Neural crest cell (in vitro differentiated cells): ENCODE measurements at places on chromosomes 16 and 17. TPM values are rescaled to one million over a fixed set of nuclear protein-coding genes. Genes with fewer than 3 reads are reported as not detected.

DNA sequence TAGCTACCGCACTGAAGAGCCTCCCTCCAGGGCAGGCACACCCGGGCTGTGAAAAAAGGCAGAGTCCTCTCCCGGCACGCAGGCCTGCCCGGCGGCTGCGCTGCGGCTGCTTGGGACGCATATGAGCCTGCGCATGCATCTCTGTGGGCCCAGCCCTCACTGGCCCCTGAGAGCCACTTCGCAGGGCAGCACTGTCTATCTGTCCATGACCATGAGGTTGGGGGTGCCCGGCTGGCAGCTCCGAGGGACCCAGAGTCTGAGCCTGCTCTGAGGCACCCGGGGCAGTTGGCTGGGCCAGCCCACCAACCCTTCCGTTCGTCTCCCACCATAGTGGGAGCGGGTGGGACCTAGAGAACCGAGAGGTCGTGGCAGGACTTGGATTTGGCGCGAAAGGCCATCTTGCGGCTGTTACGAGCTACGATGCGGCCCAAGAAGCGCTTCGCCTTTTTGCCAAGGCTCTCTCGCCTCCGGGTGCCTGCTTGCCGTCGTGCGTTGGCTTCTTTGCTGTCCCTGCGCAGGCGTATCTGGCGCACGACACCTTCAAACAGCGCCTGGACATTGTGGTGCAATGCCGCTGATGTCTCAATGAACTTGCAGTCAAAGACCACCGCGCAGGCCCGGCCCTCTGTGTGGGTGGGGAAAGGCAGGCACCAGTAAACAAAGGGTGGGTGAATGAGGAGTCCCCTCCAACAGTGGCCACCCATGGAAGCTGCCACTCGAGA is 3.2 kb upstream of the CDH16 start:
- no peak for DNase-seq
- no peaks in the 10 kb centered on the region for H3K36me3 ChIP-seq
- H3K4me1 ChIP-seq: peaks cover 7% of the 10 kb centered on the region
- no peak overlapping the region for H3K27ac ChIP-seq

DNA sequence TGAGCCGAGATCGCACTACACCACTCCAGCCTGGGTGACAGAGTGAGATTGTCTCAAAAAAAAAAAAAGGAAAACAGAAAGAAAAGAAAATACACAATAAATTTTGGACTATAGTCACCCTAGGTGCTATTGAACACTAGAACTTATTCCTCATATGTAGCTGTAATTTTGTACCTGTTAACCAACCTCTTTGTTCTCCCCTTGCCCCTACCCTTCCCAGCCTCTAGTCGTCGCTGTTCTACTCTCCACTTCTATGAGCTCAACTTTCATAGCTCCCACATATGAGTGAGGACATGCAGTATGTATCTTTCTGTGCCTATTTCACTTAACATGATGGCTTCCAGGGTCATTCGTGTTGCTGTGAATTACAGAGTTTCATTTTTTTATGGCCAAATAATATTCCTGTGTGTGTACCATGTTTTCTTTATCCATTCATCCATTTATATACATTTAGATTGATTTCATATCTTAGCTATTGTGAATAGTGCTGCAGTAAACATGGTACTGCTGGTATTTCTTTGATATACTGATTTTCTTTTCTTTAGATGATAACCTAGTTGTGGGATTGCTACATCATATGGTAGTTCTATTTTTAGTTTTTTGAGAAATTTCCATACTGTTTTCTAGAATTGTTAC is 28.3 kb downstream of the VPS35L start:
- no peaks in the 10 kb centered on the region for H3K27me3 ChIP-seq
- peaks cover 4% of the 10 kb centered on the region for H3K4me1 ChIP-seq
- no peak overlapping the region for H3K27ac ChIP-seq
- H3K36me3 ChIP-seq: peaks cover 32% of the 10 kb centered on the region
- DNase-seq: peak; percentile 24
- H3K4me3 ChIP-seq: no peak overlapping the region

DNA sequence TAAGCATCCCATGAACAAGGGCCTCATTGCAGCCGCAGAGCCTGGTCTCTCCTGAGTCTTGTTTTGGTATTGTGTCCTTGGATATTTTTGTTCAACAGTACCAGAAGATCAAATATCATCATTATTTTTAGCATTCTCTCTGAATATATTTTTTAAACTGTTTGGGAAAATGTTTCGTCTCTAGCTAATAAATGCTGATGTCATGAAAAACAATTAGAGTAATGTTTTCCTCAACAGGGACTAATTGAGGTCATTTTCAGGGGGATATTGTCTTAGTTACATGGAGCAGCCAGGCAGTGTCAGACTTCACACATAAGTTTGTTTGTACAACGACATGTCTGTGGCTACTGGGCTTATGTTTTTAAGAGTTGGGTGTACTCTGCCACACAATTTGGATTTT is 805.3 kb upstream of the SOX9 start:
- no peak overlapping the region for H3K4me3 ChIP-seq
- no peak overlapping the region for H3K27ac ChIP-seq
- no peaks in the 10 kb centered on the region for H3K4me1 ChIP-seq
- H3K27me3 ChIP-seq: no peaks in the 10 kb centered on the region

DNA sequence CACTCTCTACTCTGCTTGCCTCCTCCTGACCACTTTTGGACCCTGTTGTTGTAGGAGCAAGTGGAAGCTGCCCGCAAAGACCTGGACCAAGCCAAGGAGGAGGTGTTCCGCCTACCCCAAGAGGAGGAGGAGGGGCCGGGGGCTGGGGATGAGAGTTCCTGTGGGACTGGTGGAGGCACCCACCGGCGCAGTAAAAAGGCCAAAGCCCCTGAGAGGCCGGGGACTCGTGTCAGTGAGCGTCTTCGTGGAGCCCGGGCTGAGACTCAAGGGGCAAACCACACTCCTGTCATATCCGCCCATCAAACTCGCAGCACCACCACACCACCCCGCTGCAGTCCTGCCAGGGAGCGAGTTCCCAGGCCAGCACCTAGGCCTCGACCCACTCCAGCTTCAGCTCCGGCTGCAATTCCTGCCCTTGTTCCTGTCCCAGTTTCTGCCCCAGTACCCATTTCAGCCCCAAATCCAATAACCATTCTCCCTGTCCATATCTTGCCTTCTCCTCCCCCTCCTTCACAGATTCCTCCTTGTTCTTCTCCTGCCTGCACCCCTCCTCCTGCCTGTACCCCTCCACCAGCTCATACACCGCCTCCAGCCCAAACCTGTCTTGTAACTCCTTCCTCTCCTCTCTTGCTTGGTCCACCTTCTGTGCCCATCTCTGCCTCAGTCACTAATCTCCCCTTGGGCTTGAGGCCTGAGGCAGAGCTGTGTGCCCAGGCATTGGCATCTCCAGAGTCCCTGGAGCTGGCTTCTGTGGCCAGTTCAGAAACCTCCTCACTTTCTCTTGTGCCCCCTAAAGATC is 11.0 kb upstream of the PHKG2 start:
- H3K27me3 ChIP-seq: no peaks in the 10 kb centered on the region
- H3K4me1 ChIP-seq: no peaks in the 10 kb centered on the region
- no peak overlapping the region for H3K4me3 ChIP-seq
- DNase-seq: no peak
- peak overlapping the region; percentile 57 for H3K27ac ChIP-seq

DNA sequence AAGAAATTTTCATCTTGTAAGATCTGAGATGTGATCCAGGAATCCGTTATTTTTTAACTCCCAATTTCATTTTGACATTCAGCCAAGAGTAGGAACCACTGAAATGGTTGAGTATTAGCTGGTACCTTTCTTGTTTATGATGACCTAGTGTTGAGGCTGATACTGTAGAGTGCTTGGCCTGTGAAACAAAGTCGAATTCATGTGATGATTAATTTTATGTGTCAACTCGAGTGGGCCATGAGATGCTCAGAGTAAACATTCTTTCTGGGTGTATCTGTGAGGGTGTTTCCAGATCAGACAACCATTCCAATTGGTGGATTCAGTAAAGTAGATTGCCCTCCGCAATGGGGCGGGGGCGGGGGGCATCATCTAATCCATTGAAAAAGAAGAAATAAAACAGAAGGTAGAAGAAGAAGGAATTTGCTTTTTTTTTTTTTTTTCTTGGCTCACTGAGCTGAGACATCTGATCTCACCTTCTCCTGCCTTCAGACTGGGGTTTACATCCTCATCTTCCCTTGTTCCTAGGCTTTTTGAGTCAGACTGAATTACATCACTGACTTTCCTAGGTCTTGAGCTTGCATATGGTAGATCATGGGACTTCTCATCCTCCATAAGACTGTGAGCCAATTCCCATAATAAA is 264.6 kb upstream of the KCNJ16 start:
- H3K27me3 ChIP-seq: no peaks in the 10 kb centered on the region
- H3K4me3 ChIP-seq: no peak overlapping the region
- no peaks in the 10 kb centered on the region for H3K36me3 ChIP-seq
- no peak for DNase-seq

DNA sequence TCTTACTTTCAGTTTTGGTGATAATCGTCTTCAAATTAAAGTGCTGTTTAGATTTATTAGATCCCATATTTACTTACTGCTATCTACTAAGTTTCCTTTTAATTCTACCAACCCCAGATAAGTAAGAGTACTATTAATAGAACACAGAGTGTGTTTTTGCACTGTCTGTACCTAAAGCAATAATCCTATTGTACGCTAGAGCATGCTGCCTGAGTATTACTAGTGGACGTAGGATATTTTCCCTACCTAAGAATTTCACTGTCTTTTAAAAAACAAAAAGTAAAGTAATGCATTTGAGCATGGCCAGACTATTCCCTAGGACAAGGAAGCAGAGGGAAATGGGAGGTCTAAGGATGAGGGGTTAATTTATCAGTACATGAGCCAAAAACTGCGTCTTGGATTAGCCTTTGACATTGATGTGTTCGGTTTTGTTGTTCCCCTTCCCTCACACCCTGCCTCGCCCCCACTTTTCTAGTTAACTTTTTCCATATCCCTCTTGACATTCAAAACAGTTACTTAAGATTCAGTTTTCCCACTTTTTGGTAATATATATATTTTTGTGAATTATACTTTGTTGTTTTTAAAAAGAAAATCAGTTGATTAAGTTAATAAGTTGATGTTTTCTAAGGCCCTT is 56.8 kb downstream of the HLF start:
- H3K27ac ChIP-seq: no peak overlapping the region
- no peak for DNase-seq
- no peaks in the 10 kb centered on the region for H3K36me3 ChIP-seq
- no peak overlapping the region for H3K4me3 ChIP-seq
- H3K4me1 ChIP-seq: no peaks in the 10 kb centered on the region
- no peaks in the 10 kb centered on the region for H3K27me3 ChIP-seq

DNA sequence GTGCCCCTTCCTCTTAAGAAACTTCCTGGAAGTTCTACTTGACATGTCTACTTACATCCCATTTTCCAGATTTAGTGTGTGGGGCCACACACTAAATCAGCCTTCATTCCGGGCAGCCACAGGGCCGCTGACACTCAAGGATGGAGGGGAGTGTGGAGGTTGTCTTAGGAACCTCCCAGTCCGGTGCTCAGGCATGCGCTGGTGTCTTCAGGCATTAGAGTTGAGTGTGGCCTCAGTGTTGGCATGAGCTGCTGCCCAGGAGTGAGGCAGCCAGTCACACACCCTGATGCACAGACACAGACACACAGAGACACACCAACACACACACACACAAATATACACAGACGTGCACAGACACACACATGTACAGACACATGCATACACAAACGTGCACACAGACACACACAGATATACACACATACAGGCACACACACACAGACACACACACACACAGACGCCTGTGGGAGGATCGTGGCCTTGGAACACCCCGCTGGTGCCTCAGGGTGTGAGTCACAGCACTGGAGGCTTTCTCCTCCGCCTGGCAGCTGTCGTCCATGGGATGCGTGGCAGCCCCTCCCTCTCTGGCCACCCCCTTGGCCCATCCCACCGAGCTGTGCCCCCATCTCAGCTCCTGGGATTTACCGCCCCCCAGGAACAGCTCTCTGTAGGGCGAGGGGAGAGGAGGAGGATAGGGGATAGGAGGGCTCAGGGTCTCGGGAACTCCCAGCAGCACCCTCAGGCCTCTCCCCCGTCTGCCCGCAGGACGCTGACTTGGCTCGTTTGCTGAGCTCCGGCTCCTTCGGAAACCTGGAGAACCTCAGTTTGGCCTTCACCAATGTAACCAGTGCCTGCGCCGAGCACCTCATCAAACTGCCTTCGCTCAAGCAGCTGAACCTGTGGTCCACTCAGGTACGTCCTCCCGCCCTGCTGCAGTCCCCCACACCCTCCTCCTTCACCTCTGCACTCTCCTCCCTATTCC is 75.6 kb upstream of the PLCG2 start:
- no peak for DNase-seq
- H3K27ac ChIP-seq: peak overlapping the region; percentile 50
- H3K4me3 ChIP-seq: no peak overlapping the region
- H3K36me3 ChIP-seq: peaks cover 14% of the 10 kb centered on the region

DNA sequence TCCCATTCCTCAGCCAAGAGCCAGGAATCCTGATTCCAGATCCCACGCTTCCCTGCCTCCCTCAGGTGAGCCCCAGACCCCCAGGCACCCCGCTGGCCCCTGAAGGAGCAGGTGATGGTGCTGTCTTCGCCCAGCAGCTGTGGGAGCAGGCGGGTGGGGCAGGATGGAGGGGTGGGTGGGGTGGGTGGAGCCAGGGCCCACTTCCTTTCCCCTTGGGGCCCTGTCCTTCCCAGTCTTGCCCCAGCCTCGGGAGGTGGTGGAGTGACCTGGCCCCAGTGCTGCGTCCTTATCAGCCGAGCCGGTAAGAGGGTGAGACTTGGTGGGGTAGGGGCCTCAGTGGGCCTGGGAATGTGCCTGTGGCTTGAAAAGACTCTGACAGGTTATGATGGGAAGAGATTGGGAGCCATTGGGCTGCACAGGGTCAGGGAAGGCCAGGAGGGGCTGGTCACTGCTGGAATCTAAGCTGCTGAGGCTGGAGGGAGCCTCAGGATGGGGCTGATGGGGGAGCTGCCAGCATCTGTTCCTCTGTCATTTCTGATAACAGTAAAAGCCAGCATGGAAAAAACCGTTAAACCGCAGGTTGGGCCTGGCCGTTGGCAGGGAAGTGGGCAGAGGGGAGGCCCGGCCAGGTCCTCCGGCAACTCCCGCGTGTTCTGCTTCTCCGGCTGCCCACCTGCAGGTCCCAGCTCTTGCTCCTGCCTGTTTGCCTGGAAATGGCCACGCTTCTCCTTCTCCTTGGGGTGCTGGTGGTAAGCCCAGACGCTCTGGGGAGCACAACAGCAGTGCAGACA is at the start of gene SPN:
SPN (plus strand) TSS at position 232 of the 791 bp plus-strand sequence; CDS start at position 714, 482 bp downstream.
- DNase-seq: no peak
- no peaks in the 10 kb centered on the region for H3K36me3 ChIP-seq
- H3K27me3 ChIP-seq: no peaks in the 10 kb centered on the region
- no peak within 1 kb of the TSS for H3K4me3 ChIP-seq
- H3K27ac ChIP-seq: no peak within 1 kb of the TSS

Gene KRTAP4-3
- total RNA-seq: not detected in 2 replicates

Gene P2RX5
- total RNA-seq: 0.61 and 1.6 TPM in 2 replicates

Gene CAPNS2
- 0.23 TPM in 1 of 2 replicates, not detected in the other for total RNA-seq

Gene KIF1C
- 61.7 and 68.4 TPM in 2 replicates for total RNA-seq

Gene XAF1
- not detected in 2 replicates for total RNA-seq
